ENCODE measurements at places on chromosomes 11 and 22.

DNA sequence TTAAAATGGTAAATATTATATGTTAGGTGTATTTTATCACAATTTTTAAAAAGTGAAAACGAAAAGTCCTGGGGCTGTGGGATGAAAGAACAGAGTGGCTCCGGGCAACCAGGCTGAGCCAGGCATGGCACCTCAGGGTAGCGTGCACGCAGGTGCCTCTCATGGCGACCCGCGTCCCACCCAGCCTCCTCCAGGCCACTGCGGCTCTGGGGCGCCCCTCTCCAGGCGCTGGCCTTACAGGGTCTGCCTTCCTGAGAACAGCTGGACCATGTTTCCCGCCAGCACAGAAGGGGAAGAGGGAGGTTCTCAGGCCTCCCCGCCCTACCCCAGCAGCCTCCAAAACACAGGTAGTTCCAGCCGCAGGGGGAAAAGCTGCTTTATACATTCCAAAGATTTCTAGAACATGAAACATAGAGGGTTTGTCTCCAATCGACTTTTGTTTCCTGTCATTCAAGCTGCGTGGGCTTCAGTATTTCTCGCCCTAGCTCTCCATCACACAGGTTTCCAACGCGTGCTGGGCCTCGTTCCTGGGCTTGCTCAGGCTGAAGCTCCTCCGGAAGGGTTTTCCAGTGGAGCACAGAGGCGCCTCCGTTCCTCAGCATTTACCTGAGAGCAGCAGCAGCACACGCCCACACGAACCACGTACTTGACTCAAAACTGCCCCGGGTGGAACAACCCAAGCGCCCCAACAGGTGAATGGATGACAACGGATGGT lies 10.5 kb downstream of the EHD1 start:
- H3K27ac ChIP-seq = no peak overlapping the region
- no peaks in the 10 kb centered on the region for H3K27me3 ChIP-seq
- peaks cover 13% of the 10 kb centered on the region for H3K4me1 ChIP-seq
- no peak for DNase-seq
- no peaks in the 10 kb centered on the region for H3K36me3 ChIP-seq

DNA sequence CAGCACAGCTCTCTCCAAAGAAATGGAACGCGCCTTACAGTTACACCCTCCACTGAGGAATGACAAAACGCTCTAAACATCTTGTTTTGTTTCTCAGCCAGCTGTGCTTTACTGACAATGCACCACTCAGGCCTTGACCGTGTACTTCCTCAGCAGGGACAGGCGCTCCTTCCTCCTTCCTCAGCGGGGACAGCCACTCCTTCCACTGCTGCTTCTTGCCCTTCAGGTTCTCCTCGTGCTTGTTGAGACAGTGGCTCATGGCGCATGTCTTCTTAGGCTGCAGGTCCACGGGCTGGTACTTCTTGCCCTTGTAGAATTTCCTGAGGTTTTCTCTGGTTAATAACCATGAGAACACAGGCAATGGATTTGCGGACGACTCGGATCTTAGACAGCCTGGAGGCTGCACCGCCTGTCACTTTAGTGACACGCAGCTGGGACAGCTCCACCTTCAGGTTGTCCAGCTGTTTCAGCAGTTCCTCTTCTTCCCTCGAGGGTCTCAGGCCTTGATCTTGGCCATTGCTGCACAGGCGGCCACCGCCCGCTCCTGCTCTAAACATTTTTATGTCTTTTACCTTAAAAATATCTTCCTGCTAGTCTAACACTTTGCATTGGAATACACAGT lies 613.8 kb downstream of the BRD1 start:
- H3K27me3 ChIP-seq = no peaks in the 10 kb centered on the region
- H3K27ac ChIP-seq = no peak overlapping the region
- no peaks in the 10 kb centered on the region for H3K4me1 ChIP-seq
- no peak overlapping the region for H3K4me3 ChIP-seq
- H3K36me3 ChIP-seq = no peaks in the 10 kb centered on the region

- no peak overlapping the region for H3K4me3 ChIP-seq
- H3K27ac ChIP-seq = no peak overlapping the region
- DNase-seq = no peak
- H3K4me1 ChIP-seq = no peaks in the 10 kb centered on the region
Observed at GRCh38 chr11:122598971-122599370, 56.6 kb upstream of the UBASH3B start.

GRCh38 chr11:101812546-101812945 lies 102.3 kb upstream of the CEP126 start:
- no peaks in the 10 kb centered on the region for H3K4me1 ChIP-seq
- DNase-seq = no peak
- H3K36me3 ChIP-seq = no peaks in the 10 kb centered on the region
- no peaks in the 10 kb centered on the region for H3K27me3 ChIP-seq
- no peak overlapping the region for H3K4me3 ChIP-seq
- no peak overlapping the region for H3K27ac ChIP-seq

- no peaks in the 10 kb centered on the region for H3K36me3 ChIP-seq
- H3K4me1 ChIP-seq = no peaks in the 10 kb centered on the region
- no peak overlapping the region for H3K27ac ChIP-seq
- no peak for DNase-seq
- H3K4me3 ChIP-seq = no peak overlapping the region
- H3K27me3 ChIP-seq = no peaks in the 10 kb centered on the region
Observed at GRCh38 chr22:31654408-31654807, 7.6 kb downstream of the PISD start.

GRCh38 chr11:100105255-100105981 lies 581.7 kb upstream of the ARHGAP42 start:
- no peak overlapping the region for H3K4me3 ChIP-seq
- H3K27me3 ChIP-seq = no peaks in the 10 kb centered on the region
- H3K27ac ChIP-seq = no peak overlapping the region
- DNase-seq = no peak
- H3K36me3 ChIP-seq = no peaks in the 10 kb centered on the region

DNA sequence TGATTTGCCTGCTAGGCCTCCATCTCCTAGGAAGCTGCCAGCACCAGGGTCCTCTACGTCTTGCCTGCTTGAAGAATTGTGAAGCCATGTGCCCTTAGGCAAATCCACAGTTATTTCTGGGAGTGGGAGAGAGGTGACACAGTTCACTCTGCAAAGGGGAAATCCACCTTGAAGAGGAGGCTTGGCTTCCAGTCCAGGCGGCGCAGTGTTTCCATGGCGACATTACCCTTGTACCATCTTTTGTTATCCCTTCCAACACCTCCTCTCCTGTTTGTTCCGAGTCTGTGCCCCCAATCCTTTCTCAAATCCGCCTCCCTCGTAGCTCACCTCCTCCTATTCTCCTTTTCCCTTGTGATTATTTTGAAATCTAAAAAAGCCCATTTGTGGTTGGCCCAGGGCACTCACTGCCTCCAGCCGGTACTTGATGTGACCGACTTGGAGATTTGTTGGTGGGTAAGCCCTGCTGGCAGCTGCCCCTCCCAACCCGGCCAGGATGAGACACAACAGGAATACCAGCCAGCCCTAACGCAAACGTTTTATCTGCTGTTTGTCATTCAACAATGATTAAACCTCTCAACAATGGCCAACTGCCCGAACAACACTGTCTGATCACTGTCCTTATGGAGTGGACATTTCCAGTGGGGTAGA lies 18.4 kb downstream of the SYT13 start:
- DNase-seq = no peak
- H3K4me3 ChIP-seq = no peak overlapping the region
- H3K36me3 ChIP-seq = no peaks in the 10 kb centered on the region
- no peaks in the 10 kb centered on the region for H3K27me3 ChIP-seq
- H3K27ac ChIP-seq = no peak overlapping the region

- no peaks in the 10 kb centered on the region for H3K4me1 ChIP-seq
- no peak for DNase-seq
- no peak overlapping the region for H3K4me3 ChIP-seq
- H3K27ac ChIP-seq = no peak overlapping the region
- no peaks in the 10 kb centered on the region for H3K27me3 ChIP-seq
Observed at GRCh38 chr11:36945384-36945783, 347.3 kb upstream of the RAG2 start.

DNA sequence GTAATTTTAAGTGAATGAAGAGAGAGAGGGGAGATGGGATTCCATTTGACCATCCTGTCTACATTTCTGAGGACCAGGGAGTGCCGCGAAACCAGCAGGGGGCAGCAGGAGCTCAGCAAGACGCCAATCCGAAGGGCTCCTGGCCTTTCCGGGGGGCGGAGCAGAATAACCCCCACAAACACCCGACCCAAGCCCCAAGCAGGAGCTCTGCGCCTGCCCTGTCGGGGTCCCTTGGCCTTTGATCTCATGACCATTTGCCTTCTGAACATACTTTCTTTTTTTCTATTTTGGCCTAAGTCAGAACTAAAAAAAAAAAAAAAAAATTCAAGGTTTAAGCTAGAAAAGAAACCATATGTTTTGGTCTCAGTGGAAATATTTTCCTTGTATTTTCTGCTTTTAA lies 21.9 kb upstream of the SCN2B start:
- no peaks in the 10 kb centered on the region for H3K27me3 ChIP-seq
- DNase-seq = peak; percentile 33
- H3K36me3 ChIP-seq = no peaks in the 10 kb centered on the region
- H3K4me1 ChIP-seq = peaks cover 14% of the 10 kb centered on the region
- H3K4me3 ChIP-seq = no peak overlapping the region

- H3K27me3 ChIP-seq = no peaks in the 10 kb centered on the region
- H3K4me3 ChIP-seq = no peak overlapping the region
- no peaks in the 10 kb centered on the region for H3K36me3 ChIP-seq
- H3K27ac ChIP-seq = no peak overlapping the region
- H3K4me1 ChIP-seq = no peaks in the 10 kb centered on the region
Observed at GRCh38 chr11:130631119-130631518, 182.7 kb downstream of the ADAMTS15 start.

DNA sequence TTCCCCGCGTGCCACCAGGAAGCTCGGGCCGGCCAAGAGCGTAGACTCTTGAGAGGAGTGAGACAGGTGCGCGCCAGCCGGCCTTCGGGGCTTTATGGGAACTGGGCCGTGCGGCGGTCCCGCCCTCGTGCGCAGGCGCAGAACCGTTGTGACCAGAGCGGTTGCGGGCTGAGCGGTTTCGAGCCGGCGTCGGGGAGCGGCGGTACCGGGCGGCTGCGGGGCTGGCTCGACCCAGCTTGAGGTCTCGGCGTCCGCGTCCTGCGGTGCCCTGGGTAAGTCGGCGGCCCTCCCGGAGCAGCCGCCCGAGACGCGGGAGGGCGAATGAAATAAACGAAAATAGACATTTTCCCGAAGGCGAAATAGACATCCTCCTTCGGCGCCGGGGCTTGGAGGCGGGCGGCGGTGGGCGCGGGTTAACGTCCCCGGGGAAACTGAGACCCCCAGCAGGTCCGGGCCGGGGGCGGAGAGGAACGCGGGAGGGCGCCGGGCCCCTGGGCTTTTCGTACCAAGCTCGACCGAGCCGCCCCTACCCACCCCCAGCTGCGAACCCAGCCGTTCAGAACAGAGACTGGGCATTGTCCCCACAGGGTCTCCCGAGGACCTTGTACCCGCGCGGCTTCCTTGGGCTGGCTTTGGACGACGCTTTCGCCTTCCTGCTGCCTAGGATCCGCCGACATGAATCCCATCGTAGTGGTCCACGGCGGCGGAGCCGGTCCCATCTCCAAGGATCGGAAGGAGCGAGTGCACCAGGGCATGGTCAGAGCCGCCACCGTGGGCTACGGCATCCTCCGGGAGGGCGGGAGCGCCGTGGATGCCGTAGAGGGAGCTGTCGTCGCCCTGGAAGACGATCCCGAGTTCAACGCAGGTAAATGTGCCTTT lies at the start of gene ASRGL1:
TSS of gene ASRGL1 (plus strand) at position 146 of the 879 bp plus-strand sequence. CDS start at position 676, 530 bp downstream.
- peaks cover 2% of the 10 kb centered on the region for H3K27me3 ChIP-seq
- H3K4me1 ChIP-seq = peaks cover 4% of the 10 kb centered on the region
- H3K36me3 ChIP-seq = no peaks in the 10 kb centered on the region
- DNase-seq = peak; percentile 95

GRCh38 chr11:110704210-110704864 lies 7.9 kb downstream of the ARHGAP20 start:
- no peak overlapping the region for H3K27ac ChIP-seq
- peaks cover 3% of the 10 kb centered on the region for H3K27me3 ChIP-seq
- no peaks in the 10 kb centered on the region for H3K36me3 ChIP-seq
- H3K4me1 ChIP-seq = no peaks in the 10 kb centered on the region
- no peak for DNase-seq

DNA sequence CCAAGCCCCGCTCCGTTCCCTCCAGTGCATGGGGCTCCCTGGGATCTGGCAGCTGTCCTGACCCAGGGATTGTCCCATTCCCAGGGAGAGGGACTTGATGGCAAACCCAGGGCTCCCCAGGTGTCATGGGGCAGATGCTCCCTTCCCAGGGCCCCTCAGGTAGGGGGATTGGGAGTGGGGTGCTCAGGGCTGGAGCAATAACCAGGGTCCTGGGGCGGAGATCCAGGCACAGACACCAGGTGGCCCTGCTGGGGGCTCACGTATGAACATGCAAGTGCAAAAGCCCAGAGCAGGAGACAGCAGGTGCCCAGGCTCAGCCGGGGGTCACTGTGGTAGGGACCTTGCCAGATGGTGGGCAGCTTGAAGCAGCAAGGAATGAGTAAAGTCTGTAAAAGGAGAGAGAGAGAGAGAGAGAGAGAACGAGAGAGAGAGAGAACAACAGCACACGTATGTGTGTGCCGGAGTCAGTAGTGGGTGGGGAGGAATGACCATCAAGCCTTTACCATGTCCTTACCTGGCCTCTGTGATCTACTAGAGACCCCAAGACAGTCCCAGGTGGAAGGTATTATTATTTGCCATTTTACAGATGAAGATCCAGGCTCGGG lies 19.3 kb upstream of the MPPED1 start:
- no peak overlapping the region for H3K27ac ChIP-seq
- peaks cover 5% of the 10 kb centered on the region for H3K27me3 ChIP-seq
- H3K4me3 ChIP-seq = no peak overlapping the region

GRCh38 chr11:22430141-22430541 lies 92.0 kb downstream of the SLC17A6 start:
- H3K27me3 ChIP-seq = 0 out of 2 replicates have a peak, but pooled peaks cover 3% of the 10 kb centered on the region
- H3K4me1 ChIP-seq = peaks cover 4% of the 10 kb centered on the region
- no peak overlapping the region for H3K27ac ChIP-seq

GRCh38 chr22:17116572-17117330 lies 4.4 kb downstream of the TMEM121B start:
- H3K4me3 ChIP-seq = no peak overlapping the region
- no peaks in the 10 kb centered on the region for H3K36me3 ChIP-seq
- H3K27ac ChIP-seq = no peak overlapping the region
- peaks cover 4% of the 10 kb centered on the region for H3K27me3 ChIP-seq
- no peak for DNase-seq

GRCh38 chr11:60172011-60172410 lies 10.9 kb downstream of the MS4A6A start:
- no peak for DNase-seq
- no peak overlapping the region for H3K27ac ChIP-seq
- no peaks in the 10 kb centered on the region for H3K27me3 ChIP-seq
- no peak overlapping the region for H3K4me3 ChIP-seq
- no peaks in the 10 kb centered on the region for H3K36me3 ChIP-seq

All from H1 (cell line).